Neural progenitor cell (in vitro differentiated cells): ENCODE measurements at places on chromosomes 11 and 22.

DNA sequence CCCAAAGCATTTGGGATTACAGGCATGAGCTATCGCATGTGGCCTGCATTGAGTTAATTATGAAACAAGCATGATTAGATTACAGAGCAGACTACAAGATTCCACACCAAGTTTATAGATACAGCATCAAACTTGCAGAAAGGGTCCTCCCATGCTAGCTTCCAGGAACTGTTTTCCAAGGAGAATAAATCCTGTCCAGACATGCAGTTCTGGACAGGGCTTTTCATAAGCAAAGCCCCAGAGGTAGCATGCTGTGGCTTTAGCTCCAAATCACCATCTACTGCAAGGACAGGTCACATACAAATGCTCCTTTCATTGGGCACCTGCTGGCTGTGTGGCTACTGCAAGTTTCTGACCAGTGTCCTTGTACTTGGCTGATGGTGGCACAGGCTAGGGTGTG lies 57.1 kb downstream of the HIRA start:
- no peak for DNase-seq

- peak; percentile 75 for DNase-seq
Measured at GRCh38 chr22:24521791-24522245, 26.7 kb downstream of the UPB1 start.

GRCh38 chr11:48109046-48109666 lies 107.5 kb upstream of the OR4B1 start:
- peak; percentile 26 for DNase-seq

DNA sequence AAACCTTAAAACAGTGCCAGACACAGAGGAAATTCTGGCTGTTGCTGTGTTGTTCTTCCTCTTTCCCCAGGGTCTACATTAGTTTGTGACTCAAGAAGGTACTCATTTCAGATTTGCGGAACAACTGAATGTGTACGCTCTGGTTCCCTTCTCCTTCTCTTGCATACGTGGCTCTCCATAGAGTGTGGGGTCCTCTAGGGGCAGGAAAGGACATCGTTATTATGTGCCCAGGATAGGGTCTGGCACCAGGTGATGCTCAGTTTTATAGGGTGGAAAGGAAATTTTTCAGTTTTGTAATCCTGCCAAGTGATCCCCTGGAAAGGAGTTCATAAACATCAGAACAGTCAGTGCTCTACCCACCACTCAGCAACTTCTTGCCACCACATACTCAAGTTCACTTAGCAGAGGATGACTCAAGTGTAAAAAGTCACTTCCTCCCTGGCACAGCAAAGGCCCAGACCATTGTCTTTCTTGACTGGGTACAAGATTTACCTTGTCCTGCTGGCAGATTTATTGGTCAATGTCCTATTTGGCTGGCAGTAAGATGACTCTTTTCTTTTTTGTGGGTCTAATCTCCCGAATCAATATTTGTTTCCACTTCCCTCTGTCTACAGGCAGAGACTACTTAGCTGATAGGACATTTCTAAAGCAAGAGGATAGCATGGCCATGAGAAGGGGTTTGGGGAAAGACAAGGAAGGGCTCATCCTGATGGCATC lies 246.0 kb upstream of the TENM4 start:
- no peak for DNase-seq

DNA sequence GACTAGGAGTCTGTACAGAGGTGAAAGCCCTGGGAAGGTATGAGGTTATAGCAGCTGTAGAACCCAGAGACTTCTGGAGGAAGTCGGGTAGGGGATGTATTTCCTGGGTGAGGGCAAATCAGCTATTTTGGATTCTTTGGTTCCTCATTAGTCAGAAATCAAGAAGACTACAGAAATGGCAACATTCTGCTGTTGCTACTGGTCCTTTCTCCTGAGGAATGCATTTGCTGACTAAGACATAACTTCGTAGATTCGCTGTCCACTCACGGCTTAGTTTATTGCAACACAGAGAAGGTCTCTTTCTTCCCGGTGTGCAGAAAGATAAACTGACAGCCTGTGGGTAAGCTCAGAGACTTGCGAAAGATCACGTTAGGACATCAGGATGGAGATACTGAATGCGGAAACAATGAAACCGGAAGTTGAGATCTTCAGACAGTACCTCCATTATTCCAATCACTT lies 25.3 kb upstream of the SESN3 start:
- DNase-seq, result no peak

- DNase-seq, result peak; percentile 59
Measured at GRCh38 chr11:104402812-104403521, 239.0 kb upstream of the PDGFD start.

- DNase-seq, result no peak
Measured at GRCh38 chr11:73579641-73580434, 18.1 kb downstream of the FAM168A start.

- no peak for DNase-seq
Measured at GRCh38 chr11:15367695-15368094, 253.0 kb downstream of the INSC start.

GRCh38 chr11:46198245-46199240 lies 77.3 kb upstream of the PHF21A start:
- no peak for DNase-seq

GRCh38 chr11:62082292-62082657 lies 41.5 kb upstream of the INCENP start:
- no peak for DNase-seq

GRCh38 chr11:69444381-69445130 lies 36.9 kb upstream of the LINC01488 start:
- DNase-seq, result peak; percentile 79

DNA sequence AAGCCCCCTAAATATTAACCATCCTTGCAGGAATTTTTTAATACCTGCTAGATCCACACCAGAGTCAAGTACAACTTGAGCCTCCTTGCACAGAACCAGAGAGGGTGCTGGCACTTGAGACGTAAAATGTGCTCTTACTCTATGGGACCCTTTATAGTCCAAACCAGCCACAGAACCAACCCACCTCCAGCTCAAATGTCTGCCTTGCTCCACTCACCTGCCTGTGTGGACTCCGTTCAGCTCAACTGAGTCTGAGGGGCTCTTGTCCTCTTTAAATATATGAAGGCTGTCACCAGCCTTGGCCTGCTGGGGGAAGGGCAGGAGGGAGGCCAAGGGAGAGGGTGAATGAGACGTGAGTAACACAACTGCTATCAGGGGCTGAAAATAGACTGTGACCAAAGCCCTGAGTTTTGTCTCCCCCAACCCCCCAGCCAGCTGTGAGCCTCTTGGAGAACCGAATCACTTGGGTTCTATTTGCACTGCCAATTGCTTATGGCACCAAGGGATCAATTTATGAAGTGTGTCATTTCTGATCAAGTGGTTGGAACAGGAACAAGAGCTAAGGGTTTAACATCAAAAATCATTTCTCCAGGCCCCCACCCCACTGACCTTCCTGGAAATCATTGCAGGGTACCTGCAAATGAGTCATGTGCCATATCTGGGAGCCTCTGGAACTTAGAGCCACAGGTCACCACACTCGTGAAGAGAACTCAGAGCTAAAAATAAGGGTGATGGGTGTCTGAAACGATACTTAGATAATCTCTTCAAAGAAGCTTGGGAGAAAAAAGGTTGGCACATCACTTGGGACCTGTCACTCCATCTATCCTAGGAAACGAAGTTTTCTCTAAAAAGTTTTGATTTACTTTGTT lies at the start of gene CSRP3:
Gene CSRP3 (minus strand): TSS at position 247 of the 869 bp plus-strand sequence. CDS start 9,535 bp downstream, outside the sequence.
- no peak for DNase-seq

DNA sequence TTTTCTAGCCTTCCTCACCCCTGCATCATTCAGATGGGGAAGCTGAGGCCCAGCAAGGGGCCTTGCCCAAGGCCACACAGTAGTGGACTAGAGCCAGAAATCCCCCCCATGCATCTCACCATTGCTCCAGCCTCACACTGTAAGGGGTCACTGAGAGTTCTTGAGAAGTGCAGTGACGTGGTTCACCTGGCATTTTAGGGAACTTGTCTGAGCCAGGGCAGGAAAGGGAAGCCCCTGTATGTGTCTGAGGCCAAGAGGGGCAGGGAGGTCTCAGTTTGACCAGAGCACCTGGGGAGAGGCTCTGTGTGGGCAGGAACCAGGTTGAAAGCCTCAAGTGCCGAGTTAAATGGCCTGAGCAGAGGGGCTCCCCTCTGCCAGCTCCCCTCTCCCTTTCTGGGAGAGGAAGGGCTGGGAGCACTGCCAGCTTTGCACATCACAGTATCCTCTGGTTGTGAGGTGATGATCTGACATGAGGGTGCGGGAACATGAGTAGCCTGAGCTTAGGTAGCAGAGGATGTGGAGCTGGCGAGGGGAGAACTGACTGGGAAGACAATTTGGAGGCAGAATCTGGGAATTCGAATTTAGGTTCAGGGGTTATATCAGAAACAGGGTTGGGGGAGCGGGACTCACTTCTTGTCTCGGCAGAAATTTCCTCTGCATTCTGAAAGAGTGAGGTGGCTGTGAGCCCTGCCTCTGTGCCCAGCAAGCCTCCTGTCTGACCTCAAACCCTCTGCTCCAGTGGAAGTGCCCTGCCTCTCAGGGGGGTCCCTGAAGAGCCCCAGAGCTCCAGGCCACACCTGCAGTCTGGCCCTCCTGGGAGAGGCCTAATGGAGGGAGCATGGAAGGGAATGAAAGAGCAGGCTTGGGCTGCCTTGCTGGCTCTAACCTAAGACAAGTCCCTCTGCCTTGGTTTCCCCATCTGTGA lies 14.6 kb downstream of the ARHGEF17 start:
- no peak for DNase-seq

DNA sequence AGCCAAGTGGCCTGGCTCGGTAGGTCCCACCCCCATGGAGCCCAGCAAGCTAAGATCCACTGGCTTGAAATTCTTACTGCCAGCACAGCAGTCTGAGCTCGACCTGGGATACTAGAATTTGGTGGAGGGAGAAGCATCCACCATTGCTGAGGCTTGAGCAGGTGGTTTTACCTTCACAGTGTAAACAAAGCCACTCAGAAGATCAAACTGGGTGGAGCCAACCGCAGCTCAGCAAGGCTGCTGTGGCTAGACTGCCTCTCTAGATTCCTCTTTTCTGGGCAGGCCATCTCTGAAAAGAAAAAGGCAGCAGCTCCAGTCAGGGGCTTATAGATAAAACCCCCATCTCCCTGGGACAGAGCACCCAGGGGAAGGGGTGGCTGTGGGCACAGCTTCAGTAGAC lies 22.3 kb upstream of the OR5B21 start:
- DNase-seq, result no peak

DNA sequence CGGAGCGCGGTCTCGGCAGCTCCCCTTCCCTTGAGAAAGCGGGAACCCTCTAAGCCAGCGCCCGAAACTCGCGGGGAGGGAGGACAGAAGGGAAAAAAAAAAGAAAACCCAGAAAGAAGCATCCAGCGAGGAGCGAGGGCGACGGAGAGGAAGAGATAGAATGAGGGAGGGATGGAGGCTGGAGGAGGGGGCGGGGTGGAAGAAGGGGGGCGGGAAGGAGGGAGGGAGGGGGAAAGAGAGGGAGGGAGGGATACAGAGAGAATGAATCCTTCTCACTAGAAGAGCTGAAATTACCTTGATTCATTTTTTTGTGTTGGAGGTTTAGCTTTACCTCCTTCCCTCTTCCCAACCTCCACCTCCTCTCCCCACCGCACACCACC lies 19.3 kb upstream of the BDNF start:
- no peak for DNase-seq
